ENCODE measurements at places on chromosomes 2 and 18. TPM values are rescaled to one million over a fixed set of nuclear protein-coding genes. Genes with fewer than 3 reads are reported as not detected.

Gene CNDP1
- total RNA-seq, result not detected

Gene ANKRD30B
- total RNA-seq, result not detected

GRCh38 chr2:190052307-190052706 lies 10.2 kb downstream of the MSTN start:
- DNase-seq, result no peak

- DNase-seq, result no peak
Observed at GRCh38 chr2:1973636-1974035, 229.3 kb upstream of the PXDN start.

DNA sequence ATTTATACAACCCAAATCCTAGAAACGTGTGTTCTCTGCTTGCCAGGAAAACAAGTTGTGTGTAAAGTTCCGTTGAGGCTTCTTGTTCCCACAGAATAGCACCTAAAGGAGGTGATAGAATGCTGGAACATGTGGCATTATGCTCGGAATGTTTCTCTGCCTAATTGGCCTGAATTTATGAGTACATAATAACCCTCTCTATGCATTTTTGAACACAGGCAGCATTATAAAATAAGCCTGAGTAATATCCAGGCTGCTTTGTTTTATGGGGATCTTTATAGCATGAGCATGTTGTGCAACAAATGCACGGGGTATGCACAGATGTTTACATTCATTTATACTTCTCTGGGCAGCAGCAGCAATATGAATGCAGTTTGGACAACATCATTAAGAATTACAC lies 385.7 kb downstream of the MBD2 start:
- no peak for DNase-seq

Gene CYBRD1
- 2.4 TPM for total RNA-seq

Gene VIL1
- 0.07 TPM for total RNA-seq

DNA sequence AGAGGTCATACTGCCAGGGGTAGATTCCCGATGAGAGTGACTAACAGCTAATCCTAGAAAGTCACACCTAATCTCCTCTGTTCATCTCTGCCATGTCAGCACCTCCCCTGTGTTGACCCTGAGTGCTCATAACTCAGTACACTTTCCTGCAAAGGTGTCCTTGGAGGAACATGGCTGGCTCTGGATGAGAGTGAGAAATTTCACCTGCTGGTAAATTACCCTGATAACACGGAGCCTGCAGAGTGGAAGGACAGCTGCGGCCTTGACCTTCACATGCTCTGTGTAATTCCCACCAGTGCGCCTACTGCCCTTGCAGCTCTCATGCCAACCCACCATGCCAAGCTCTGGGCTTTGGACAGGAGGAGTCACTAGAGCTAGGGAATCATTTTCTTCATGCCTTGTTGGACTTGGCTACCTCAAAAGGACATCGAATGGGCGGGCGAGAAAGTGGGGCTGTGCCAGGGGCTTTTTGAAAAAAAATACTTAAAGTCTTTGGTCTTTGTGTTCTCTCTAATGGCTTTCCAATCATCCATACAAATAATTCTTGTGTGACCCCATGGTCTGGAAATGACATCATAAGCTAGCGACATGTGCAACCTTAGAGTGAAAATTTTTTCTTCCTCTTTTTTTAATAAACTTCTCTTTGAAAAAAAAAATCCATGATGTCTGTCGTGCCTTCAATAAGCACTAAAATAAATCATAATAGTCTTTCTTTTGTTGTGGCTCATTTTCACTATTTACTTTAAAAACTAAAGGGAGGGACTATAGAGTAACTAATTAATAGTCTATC lies 319.9 kb downstream of the MYCN start:
- DNase-seq, result no peak

GRCh38 chr2:104982111-104982510 lies 55.8 kb upstream of the MRPS9 start:
- DNase-seq, result no peak

DNA sequence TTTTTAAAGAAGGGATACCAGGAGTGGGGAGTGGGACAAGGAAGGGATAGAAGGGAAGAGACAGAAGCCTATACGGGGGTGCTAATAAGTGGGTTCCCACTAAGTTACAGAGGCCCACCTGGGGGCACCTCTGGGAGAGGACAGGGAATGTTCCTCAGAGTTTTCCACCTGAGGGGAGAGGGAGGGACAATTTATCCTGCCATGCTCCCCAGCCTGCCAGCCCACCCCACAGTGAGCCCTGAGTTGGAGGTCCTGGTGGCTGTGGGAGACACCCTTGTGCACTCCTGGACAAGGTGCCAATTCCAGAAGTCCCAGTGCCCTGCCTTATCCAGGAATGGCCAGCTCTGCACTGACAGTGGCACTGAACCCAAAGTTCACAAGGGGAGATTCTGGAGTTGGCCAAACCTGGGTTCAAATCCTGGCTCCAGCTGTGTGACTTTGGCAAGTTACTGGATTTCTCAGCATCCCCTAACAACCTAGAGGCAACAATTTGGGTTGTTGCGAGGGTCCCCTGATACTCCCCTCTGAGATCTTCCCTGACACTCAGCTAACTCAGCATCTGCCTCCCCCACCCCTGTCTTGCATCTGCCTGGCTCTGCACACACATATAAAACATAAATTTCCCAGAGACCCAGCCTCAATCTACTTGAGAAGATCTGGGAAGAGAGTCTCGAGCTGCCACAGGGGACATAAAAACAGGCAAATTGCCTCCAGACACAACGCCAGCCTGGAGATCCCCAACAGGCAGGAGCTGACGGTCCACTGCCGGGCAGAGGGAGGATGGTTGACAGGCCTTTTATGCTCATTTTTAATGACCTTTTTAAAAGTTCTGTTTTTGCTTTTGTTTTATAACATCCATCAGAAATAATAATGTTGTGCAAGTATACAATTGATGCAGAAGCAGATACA lies 98.7 kb upstream of the ST3GAL5 start:
- DNase-seq, result no peak

Gene PSTPIP2
- total RNA-seq, result 0.42 TPM

DNA sequence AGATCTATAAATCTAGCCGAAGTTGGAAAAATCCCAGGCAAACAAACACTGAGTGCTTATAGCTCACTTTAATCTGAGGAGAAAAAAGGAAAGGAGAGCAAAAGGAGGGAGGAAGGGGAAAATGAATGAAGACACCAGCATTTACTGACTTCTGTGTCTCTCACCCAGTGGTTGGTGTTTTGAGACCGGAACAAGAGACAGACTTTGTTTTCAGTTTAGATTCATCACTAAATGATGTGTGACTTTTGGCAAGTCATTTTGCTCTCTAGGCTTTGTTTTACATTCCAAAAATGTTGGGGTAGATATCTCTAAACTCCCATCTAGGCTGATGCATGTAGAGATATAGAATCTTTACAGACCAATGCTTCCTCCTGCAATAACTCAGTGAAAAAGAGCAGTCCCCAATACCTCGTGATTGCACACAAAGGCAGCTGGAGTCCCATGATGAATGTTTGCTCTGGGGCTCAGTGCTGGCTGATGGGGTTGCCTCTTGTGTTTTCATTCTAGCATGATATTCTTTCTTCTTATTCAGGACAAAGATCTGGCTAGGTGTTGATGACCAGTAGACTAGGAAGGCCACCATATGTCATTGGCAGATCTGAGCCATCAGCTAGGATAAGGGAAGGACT lies 51.4 kb downstream of the TRIB2 start:
- no peak for DNase-seq
